ENCODE measurements at places on chromosomes 11 and 22.
A peak's percentile ranks its signal among the peaks of the same experiment; 100 is the strongest.

DNA sequence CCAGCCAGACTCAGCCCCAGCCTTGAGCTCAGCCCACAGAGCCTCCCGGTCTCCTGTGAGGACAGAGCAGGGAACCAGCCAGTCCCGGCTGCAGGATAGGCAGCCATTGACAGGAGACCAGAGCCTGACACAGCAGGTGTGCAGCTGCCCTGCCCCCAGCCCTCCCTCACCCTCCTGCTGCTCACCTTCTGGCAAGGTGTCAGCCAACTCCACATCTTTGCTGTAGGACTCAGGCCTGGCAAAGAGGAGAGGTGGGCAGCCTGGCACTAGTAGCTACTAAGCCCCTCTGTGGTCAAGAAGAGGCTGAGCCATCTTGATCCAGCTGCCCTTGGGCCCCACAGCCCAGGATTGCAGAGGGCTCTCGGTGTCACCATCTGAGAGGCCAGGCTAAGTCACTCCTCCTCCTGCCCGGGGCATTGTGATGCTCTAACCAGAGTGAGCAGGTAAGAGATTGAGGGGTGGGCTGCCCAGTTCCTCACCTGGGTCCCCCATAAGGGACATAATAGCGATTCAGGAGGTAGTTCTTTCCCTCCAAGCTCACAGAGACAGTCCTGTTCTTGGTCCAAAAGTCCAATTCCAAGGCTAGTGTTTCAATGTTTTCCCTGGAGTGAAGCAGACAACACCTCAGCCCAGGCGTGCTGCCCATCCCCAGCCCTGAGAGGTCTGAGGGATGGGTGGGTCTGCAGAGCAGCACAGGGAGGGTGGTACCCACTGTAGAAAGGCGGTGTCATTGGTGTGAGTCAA, 18.6 kb downstream of the TREH start:
- no peak for DNase-seq

- DNase-seq = no peak
Measured at GRCh38 chr22:19714312-19715187, at the start of gene SEPTIN5. Gene SEPTIN5, plus strand, starts transcription at chr22:19714503. Its CDS starts 86 bp downstream, at chr22:19714589.

- DNase-seq = no peak
Measured at GRCh38 chr11:57180081-57180561, 1.6 kb upstream of the LRRC55 start.

DNA sequence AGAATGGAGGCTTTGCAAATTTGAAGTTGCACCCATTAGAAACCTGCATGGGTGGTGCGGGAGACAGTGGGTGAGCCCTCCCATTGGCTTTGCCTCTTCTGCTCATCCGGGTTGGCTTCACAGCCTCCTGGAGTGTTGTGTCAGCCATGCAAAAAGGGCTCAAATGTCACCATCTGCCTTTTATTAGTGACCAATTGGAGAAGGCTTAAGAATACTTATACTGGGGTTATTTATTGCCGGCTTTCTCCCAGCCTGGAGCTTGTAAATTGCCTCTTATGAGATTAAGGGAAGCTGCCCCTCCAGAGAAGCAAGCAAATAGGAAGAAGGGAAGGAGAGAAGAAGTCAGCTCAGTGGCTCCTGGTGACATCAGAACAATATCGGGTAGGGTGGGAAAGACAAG, 182.6 kb downstream of the ST3GAL4 start:
- no peak for DNase-seq

DNA sequence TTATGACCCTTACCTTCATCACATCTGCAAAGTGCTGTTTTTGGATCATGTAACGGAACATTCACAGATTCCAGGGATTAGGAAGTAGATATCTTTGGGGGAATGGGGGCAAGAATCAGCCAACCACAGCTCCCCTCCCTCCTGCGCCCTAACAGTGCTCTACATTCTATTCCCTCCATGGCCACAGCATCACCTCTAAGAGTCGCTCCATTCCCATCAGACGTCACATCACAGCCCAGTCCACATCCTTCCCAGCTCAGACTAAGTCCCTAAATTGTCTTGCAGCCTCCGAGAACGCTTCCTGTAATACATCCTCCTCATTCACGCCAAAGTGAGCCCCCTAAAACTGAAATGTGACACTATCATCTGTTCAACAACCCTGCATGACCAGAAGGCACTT, 5.9 kb downstream of the SCGB1D1 start:
- no peak for DNase-seq

- no peak for DNase-seq
Measured at GRCh38 chr11:42315267-42315666, 855.8 kb upstream of the LRRC4C start.

DNA sequence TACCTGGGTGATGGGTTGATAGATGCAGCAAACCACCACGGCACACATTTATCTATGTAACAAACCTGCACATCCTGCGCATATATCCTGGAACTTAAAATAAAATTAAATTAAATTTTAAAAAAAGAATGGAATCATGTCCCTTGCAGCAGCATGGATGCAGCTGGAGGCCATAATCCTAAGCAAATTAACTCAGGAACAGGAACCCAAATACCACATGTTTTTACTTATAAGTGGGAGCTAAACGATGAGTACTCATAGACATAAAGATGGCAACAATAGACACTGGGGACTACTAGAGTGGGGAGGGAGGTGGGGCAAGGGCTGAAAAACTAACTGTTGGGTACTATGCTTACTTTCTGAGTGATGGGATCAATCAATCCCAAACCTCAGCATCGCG, 40.9 kb downstream of the CWC15 start:
- DNase-seq = no peak

DNA sequence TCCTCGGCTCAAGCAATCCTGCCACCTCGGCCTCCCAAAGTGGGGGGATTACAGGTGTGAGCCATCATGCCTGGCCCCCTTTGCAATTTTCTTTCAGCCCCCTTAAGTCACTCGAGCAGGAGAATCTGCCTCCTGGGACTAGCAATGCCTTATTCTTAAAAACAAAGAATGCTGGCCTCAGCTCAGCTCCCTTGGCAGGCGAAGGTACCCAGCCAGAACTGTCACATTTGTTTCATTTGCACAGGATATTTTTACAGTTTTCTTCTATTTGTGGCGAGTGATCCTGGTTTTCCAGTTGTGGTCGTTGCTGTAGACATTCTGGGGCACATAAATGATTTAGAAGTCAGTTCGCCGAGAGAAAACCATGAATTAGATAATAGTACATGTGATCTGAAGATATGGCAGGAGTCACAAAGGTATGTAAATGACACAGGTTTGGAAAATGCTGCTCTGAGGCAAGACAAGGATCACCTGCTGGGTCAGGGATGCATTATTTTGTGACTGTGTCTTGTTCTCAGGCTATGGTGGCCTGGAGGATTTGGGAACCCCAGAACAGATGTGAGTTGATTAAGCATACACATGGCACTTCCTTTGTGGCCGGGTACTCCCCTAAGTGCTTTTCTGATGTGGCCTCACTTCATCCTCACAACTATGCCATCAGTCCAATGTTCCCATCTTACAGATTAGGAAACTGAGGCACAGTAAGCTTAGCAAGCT, 51.2 kb upstream of the SLC22A12 start:
- no peak for DNase-seq

GRCh38 chr11:44651535-44652155, 75.1 kb upstream of the TSPAN18 start:
- no peak for DNase-seq

- no peak for DNase-seq
Measured at GRCh38 chr11:128246810-128247594, 340.4 kb downstream of the ETS1 start.

DNA sequence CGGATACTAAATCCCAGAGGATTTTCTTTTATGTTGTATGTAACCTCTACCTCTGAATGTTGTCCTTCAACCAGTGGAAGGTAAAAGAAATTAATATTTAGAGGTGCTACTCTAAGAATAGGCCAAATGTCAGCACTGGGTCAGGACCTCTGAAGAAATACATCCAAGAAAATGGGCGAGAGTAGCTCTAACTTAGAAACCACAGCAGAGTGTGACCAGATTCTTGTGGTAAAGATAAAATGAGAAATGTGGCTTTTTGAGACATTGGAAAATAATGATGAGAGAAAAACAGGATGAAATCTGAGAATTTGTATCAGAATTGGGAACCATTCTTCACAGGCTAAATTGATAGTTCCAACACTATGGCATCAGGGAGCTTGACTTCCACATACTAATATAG, 63.5 kb downstream of the CSTPP1 start:
- DNase-seq = no peak

- DNase-seq = no peak
Measured at GRCh38 chr11:91795139-91795887, 429.3 kb upstream of the FAT3 start.

- no peak for DNase-seq
Measured at GRCh38 chr11:37277896-37278465, 679.9 kb upstream of the RAG2 start.

DNA sequence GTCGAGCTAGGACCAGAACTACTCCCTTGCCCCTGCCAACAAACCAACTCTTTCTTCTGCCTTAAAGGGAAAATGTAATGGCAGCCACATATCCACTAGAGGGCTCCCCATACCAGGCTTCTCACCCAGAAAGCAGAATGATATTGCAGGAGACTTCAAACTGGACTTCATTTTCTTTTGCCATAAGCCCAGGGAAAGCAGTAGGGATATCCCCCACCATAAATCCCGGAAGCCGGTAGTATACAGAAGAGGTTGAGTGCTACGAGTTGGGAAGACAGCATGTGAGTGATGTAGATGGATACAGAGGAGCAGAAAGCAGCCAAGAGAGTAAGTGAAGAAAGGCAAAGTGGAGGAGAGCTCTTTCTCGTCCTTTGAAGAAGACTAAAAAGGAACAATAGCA, 12.1 kb downstream of the PLAAT5 start:
- DNase-seq = peak; percentile 27

- DNase-seq = no peak
Measured at GRCh38 chr11:50098186-50098725, 65.6 kb downstream of the OR4C45 start.

GRCh38 chr11:132648851-132649250, 883.5 kb downstream of the OPCML start:
- no peak for DNase-seq

DNA sequence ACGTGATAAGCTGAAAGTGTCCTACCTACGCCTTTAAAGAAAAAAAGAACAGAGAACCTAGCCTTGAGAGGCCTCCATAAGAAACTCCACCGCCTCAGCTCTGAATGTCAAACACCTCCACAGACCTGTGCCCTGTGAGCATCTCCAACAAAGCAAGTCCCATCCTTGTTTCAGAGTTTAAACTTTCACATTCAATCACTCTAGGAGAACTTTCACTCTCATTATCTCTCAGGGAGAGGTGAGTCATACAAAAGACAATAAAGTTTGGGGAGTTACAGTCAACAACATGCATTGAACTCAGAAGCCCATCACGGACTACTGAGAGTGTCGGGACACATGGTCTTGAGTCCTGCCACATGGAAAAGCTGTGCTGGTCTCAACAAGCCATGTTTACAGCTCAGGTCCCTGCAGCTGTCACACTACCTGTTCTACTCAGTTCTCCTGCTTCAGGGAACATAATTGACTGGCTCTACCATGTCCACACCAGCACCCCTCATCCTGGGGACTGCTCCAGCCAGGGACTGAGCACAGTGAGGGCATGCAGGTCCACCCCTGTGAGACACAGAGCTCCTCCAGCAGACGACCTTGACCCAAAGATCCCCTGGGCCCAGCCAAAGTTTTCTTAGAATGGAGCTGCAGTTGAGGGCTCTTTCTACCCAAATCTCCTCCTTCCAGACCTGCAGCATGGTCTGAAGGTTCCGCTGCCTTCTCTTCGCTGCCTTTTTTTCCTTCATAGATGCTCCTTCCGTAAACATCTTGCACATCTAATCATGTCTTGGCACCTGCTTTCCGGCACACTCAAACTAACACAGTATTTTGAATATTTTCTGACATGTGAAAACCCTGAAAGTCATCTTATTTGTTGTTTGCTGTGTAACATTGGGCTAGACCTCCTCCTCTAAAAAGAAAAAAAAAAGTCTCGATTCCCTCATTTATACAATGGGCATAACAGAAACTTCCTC, 114.9 kb downstream of the ETS1 start:
- no peak for DNase-seq

- DNase-seq = no peak
Measured at GRCh38 chr11:102276362-102276761, 40.9 kb upstream of the BIRC3 start.

GRCh38 chr11:111982019-111982464, 43.2 kb upstream of the DLAT start:
- peak; percentile 30 for DNase-seq

DNA sequence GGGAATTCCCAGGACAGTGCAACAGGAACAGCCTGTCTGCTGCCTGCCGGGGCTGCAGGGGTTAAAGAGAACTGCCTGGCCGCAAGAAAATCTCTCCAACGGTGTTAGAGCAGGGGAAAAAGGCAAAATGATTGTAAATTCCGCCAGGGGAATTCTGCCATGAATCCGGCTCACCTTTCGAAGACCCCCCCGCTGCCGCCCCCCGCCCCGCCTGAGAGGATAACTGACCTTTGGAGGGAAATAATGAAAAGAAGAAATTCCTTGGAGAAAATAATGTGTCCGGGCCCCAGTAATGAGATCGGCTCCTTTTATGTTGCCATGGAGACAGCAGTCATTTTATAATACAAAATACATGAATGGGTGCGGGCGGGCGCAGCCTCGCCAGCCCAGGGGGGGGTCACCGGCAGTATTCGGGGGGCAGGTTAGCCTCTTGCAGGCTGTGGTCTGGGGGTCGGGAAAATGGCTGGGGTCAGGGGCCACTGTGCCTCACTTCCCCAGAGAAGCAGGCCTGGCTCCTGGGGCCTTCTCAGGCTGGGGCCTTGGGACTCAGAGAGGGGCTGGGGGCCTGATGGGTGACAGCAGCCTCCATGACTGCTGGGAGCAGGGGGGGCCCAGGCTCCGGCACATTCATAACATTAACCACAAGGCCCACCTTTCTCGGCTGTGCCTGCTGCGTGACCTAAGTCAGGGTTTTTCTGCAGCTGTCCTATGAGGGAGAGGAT, 228.1 kb downstream of the MN1 start:
- DNase-seq = no peak

DNA sequence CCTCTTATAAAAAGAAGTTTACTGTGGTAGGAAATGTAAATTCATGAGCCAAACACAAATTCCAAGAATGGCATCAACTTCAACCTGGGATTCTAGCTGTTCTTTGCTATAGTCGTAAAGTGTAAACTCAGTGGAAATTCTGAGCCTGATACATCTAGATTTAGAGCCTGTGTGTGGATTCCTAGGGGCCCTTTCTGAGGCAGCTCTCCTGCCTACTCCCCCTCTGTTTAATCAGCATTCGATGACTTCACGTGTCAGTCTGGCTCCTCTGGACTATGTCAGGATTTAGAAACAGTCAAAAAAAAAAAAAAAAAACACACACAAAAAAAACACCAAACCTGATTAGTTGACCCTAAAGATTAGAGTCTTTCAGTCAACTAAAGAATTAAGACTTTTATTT, 93.1 kb upstream of the SC5D start:
- no peak for DNase-seq

- no peak for DNase-seq
Measured at GRCh38 chr11:46676436-46677158, 23.8 kb downstream of the ARHGAP1 start.

DNA sequence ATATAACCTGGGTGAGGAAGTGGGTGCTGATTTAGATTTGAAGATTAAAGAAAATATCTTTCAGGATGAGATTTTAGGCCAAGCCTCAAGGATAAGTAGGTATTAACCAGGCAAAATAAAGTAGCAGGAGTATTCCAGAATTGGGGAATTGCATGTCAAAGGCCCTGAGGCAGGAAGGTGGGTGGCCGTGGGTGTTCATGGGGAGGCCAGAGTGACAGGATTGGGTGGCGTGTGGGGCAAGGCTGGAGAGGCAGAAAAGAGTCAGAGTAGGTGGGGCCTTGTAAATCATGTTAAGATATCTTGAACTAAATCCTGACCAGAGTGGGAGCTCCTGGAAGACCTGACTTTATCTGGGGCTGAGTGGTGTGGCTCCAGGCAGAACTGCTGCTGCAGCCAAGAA, 19.7 kb upstream of the WT1 start:
- no peak for DNase-seq

- no peak for DNase-seq
Measured at GRCh38 chr11:45713573-45713972, 48.2 kb upstream of the CHST1 start.
